ENCODE measurements at places on chromosomes 3 and 15.

DNA sequence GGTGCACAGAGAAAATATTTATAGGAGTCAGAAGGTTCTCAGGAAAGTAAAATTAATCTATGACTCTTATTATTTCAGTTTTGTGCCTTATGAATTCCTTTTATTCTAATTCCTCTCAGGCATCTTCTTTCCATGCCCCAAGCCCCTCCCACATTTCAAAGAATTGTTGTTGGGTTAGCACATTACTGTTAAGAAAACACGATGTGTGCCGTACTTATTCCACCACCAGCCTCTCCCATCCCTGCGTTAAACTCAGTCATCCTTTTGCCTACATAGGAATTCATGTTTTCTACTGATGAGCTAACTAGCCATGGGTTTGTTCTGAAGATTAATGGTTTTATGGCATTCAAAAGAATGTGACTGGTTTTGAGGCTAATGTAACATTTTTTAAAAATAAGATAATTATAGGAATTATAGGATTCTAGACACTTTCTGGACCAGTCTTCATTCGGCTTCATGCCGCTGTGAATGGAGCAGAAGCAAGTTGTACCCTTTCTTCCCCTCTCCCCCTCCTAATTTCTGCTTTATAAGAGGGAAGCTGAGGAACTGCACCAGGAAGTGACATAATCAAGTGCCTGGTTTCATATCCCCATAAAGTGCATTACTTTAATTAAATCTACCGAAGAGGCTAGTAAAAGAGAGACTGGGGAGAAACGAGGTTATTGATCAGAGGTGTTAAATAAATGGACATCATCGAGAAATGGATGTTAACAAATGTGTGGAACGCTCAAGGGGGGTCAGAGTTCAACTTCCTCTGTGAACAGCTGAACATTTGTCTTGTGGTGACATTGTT lies 12.3 kb upstream of the MB21D2 start:
- no peak for DNase-seq

GRCh38 chr3:29754346-29754745 lies 473.5 kb downstream of the RBMS3 start:
- DNase-seq: no peak

DNA sequence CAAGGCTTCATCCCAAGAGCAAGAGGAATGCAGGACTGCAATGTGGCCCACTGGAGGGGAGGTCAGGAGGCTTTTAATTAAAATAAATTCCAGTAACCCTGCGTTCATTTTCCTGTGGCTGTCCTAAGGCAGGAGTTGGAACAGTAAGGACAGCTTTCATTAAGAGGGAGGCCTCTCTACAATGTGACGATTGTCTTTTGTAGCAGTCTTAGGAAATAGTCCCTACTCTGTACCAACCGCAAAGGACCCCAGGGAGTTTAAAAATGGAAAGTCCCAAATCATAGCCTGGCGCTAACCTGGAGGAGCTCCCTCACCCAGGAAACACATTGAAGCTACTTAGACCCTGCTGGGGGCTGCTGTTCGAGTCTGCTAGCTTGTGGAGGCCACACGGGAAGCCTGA lies 62.8 kb downstream of the SYNM start:
- no peak for DNase-seq

GRCh38 chr3:37494216-37494615 lies 319.8 kb upstream of the LRRFIP2 start:
- no peak for DNase-seq

GRCh38 chr3:127606086-127606805 lies 8.0 kb downstream of the MCM2 start:
- DNase-seq: no peak

GRCh38 chr3:124258057-124258500 lies 266.2 kb upstream of the ROPN1 start:
- no peak for DNase-seq

GRCh38 chr3:71580636-71581456 lies 2.7 kb downstream of the FOXP1 start:
- DNase-seq: no peak
